Ascending aorta (tissue), 2 donors: ENCODE measurements at places on chromosomes 4 and X.

DNA sequence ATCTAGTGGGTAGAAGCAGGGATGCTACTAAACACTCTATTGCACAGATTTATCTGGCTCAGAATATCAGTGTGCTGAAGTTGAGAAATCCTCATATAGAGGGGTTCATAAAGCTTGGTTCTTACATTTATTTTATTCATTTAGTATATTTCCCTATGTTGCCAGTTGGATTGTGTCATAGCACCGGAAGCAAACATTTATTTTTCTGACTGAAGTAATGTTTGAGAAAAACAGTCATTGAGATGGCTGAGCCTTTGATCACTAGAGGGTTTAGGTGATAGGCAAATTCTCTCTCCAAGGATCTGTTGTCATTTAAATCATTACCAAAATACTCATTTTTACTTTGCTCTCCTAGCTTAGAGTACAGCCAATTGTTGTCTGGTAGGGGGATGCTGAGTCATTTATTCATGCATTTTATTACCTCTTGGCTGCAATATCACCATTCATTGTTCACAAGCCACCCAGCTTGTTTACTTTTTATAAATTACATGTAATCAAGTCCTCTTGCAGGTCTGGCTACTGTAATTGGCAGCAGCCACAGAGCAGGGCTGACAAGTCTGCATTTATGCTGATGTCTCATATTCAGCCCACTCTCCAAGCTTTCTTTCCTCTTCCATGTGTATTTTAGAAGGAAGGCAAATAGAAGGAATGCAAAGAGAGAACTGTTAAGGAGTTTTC is 15.2 kb downstream of the GAB1 start:
- no peak for DNase-seq

DNA sequence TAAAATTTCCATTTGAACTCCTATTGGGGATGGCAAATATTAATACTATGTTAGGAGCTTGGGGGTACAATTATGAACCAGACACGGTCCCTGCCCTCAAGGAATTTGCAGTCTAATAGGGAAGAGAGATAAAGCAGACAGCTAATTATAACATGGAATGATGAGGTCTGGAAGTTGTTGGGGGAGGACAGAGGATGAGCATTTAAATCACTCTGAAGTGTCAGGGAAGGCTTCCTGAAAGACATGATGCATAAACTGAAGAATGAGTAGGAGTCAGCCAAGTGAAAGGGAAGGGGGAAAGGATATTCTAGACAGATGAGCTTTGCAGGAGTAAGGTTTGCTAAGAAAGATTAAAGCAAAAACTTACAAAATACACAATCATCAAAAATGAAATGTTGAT is 15.9 kb downstream of the PLAC1 start:
- no peak for DNase-seq

DNA sequence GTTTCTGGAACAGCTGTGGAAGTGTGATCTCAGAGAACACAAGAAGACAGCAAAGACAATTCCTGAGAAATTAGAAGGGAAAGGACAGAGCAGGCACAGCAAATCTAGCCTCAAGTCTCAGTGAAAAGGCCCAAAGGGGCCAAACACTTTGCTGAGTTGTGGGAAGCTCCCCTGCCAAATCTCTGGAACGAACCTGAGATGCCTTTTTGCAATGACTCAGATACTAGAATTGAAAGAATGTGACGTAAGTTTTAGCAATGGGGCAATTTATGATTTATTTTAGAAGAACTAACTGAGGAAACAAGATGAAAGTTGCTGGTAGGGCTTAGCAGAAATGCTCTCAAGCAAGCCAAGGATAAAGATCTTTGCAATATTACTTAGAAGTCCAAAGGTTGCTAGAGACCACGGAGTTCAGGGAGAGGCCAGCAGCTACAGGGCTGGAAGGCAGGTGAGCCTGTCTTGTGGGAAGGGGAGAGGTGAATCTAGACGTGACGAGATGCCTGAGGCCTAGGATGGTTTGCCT is 92.8 kb downstream of the AMELX start:
- DNase-seq: no peak

DNA sequence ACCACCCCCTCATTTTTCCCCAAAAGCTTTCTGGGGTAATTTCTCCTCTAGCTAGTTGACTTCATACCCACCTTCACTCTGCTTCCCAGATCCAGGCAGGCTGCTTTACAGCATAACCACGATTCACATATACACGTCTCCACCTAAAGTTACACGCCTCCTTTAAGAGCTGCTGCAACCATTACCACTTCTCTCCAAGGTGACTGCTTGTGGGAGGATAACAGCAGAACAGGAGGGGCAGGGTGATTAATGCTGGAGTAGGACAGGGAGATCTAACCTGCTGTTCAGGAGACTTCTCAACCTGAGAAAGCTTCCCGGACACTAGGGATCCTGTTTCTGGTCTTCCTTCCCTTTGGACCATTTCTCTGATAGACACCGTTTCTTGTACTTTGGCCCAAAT is 77.4 kb downstream of the MGST2 start:
- no peak for DNase-seq

DNA sequence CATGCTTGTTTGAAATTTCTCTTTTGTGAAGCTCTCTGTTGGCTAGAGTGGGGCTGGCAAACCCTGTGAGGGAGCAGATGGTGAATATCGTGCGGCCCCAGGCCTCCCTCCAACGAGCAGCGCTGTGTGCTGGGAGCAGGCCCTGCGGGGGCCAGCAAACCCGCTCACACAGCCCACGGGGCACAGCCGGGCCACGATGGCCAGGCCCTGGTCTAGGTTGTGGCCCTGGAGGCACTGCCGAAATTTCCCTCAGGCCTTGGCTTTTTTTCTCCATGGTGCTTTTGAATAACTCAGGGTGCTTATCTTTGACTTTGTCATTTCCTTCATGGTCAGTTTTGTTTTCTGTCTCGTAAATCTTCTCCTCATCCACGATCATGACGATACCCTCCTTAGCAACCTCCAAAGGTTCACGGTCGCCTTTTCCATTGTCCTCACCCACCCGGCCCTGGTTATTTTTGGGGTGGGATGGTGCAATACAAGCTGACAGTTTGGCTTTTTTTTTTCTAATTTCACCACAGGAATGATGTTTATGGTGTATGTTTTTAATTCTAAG is 20.7 kb downstream of the PCGF3 start:
- DNase-seq: no peak
